ENCODE measurements at places on chromosomes 16 and 17.

GRCh38 chr17:74604761-74605160, 12.7 kb upstream of the CD300LD start:
- DNase-seq: no peak

DNA sequence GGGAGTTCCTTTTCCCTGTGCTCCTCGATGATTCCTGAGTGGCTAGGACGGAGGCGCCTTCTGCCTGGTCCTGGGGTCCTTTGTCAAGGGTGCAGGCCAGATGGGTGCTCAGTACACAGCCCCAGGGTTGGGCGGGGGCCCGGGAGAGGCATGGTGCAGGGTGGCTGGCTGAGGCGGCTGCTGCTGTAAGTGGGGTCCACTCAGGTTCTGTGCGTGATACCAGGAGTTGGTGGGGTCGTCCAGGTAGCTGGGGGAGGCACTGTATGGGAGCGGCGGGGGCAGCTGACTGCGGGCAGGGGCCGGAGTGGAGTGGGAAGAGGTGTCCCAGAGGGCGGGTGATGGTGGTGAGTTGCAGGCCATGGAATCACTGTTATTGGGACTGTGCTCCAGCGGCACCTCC, 3.6 kb downstream of the DLX3 start:
- DNase-seq: no peak

DNA sequence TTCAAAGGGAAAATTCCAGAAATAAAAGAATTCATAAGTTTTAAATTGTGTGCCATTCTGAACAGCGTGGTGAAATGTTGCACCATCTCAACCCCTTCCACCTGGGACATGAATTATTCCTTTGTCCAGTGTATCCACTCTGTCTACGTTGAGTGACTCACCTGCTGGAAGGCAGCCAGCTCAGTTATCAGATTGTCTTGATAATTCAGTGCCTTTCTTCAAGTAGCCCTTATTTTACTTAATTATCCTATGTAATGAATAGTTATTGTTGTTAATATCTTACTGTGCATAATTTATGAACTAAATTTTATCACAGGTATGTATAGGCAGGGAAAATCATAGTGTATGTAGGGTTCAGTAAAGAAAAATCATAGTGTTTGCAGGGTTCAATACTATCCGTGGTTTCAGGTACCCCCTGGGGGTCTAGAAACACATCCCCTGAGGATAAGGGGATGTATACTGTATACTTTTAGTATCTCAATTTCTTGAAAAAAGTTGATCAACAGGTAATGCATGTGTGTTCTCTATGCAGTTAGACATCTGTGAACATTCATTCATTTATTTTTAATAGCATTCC, 7.7 kb upstream of the PCTP start:
- DNase-seq: peak; percentile 15

DNA sequence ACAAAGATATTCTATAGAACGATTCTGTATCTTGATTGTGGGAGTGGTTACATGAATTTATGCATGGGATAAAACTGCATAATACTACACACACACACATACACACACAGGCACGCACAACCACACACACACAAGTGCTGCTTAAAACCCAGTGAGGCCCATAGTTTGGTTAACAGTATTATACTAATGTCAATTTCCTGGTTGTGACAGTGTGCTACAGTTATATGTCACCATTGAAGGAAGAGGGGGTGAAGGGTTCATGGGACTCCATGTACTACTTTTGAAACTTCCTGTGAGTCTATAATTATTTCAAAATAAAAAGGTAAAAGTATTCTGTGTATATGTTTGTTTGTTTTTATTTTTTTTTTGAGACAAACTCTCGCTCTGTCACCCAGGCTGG, 8.1 kb downstream of the ZC3H7A start:
- no peak for DNase-seq

DNA sequence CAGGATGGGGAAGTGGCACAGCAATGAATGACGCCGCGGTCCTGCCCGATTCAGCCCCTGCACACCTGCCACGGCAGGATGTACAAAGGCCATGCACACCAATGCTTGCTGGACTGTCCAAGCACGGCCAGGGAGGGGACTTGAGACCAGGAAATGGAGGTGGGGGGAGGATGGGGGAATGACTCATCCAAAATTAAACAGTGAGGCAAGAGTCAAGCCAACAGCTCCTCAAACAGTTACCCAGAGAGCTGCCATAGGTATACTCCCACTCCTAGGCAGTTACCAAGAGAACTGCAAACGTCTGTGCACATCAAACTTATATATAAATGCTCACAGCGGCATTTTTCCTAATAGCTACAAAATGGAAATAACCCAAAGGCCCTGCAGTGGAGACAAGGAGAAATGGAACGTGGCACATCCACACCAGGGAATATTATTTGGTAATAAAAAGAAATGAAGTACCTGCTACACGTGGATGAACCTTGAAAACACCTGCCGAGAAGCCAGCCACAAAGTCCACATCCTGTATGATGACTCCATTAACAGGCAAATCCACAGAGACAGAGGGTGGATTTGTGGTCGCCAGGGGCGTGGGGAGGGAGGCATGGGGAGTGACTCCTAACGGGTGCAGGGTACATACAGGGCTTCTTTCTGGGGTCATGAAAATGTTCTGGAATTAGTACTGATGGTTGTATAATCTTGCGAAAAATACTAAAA, 54.1 kb downstream of the VAC14 start:
- peak; percentile 50 for DNase-seq

GRCh38 chr16:85416228-85417109, 196.7 kb upstream of the GSE1 start:
- DNase-seq: peak; percentile 51

DNA sequence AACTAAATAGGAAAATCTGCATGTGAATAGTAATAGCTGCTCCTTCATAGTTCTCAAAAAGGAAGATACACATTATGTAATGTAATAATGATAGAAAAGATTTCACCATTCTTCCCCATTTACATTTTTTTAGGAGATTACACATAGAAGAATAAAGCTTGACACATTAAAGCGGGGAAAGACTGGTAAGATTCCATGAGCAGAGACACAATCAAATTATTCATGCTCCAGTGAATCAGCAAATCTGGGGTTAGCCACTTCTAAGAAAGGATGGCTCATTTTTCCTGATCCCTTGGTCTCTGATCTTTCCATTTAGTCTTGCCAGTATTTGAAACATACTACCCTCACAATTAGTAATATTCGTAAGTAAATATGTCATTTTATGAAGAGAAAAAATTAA, 81.9 kb downstream of the CA4 start:
- no peak for DNase-seq

DNA sequence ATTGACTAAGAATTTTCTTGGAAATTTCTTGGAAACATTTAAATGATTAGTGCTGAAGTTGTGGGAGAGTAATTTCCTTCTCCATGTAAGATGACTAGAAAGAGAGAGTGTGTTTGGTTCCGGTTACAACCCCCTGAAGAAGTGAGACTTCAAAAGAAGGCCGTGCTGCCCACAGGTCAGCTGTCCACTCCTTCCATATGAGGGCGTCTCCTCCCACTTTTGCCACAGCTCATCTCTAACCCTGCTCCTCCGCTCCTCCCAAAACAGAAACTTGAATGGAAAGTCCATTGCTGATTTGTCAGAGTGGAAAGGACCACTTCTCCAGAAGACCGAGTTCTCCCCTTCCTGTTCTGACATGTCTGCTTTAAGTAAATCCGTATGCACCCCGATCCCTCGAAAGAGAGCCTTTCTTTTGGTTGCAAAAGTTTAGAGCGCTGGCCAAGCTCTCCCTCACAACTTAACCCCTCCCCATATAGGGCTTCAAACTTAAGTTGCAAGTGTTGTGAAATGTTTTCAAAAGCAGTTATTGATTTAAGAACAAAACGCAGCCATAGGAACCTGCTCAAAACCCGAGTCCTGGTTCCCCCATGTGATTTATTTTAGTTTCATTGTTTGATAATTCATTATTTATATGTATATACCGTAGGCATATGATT, 129.5 kb downstream of the SOCS1 start:
- no peak for DNase-seq

DNA sequence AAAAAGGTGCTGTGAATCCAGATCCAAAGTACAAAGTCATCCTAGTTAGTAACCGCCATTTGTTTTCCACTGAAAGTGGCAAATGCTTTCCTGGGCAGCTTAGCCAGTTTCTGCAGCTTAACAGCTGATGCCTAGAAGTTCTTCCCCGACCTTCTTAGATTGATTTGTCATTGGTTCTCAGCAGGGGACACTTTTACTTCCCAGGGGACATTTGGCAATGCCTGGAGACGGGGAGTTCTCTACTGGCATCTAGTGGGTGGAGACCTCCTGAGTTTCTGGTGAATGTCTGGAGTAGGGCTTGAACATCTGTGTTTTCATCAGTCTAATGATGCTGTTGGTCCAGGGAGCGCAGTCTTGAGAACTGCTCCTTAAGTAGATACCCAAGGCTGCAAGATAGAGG, 7.6 kb downstream of the DNAJA3 start:
- no peak for DNase-seq

DNA sequence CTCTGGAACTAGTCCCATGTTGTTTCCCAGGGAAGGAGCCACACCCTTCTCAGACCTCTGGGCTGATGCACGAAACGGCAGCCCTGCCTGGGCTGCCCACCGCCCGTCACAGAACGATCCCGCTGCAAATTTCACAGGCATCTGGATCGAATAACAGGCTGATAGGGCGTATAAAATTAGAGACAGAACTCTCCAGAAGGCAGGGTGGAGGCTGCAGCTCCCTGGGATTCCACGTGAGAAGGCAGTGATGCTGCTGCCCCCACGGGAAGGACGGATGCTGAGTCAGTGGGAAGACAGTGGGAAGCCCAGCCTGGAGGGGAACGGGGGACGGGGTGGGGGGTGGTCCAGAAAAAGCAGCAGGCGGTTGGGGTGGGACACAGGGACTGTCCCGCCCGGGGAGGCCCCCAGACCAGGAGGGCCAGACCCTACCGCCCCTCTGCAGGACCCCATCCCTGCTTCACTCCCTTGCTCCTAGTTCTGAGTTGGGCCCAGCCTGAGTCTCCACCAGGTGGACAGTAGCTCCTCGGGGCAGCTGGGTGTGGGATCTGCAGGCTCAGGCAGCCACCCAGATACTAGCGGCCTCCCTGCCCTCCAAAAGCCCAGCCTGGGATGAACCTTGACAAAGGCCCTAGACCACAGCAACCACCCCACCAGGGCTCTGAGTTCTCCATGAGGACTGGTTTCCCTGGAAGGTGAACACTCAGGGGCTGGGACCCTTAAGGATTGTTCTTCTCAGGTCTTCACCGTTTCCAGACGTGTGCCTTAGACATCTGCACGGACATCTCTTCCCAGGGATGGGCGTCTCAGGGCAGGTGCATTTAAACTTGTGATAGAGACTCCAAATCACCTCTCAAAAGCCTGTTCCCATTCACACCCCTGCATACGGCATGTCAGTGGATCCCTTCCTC, 117.8 kb downstream of the METRNL start:
- DNase-seq: no peak

DNA sequence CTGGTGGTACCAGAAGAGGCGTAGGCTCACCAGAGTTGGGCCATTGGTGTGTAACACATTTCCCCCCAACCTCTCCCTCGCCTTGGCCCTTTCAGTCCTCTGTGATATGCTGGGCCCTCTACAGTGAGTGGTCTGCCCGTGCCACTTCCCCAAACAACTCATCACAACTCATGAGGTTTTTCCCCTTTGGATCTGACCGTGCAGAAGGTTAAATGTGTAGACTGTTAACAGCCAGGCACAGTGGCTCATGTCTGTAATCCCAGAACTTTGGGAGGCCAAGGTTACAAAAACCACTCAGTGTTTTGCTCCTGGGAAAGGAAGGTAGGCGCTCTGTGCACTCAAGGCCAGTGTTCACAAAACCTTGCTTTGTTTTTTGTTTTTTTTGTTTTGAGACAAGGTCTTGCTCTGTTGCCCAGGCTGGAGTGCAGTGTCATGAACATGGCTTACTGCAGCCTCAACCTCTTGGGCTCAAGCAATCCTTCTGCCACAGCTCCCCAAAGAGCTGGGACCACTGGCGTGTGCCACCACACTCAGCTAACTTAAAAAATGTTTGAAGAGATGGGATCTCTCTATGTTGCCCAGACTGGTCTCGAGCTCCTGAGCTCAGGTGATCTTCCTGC, 11.3 kb upstream of the CYB5B start:
- DNase-seq: no peak

DNA sequence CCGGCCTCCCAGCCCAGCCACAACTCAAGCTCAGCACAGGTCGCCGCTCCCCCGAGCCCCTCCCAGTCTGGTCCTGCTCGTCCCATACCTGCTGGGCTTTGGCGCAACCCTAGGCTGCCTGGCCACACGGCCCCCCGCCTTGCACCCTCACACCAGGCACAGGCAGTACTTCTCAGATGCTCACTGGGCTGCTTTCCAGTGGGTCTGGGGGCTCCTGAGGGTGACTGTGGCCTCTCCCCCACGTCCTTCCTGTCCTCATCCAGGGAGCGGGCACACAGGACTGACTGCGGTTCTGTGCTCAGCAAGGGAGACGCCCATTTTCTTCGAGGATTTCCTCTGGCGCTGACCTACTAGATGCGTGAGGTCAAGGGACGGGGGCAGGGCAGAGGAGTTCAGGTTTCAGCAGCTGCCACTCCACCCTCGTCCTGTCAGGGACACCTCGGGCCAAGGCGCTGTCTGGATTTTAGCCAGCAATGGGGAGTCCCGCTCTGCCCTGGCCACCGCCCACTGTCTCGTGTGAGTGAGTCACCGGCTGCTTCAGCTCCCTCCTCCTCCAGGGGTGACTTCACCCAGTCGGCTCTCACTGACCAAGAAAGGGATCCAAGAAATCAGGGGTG, 115.8 kb downstream of the NPIPB11 start:
- DNase-seq: peak; percentile 79

DNA sequence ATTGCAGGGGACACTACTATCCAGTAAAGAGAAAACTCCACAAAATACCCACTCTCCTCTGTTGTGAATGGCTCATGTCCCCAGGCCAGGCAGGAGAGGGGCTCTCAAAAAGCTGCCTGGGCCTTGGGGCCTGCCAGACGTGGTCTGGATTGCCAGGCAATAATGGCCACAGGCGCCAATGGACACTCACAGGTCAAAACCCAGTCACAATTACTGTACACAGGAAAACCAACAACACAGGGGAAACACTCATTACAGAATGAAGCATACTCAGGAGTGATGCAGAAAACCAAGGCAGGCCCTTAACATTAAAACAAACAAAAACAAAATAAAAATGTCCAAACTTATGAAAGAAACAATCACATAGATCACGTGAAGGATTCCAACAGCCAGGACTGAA, 35.1 kb upstream of the SREBF1 start:
- DNase-seq: no peak

DNA sequence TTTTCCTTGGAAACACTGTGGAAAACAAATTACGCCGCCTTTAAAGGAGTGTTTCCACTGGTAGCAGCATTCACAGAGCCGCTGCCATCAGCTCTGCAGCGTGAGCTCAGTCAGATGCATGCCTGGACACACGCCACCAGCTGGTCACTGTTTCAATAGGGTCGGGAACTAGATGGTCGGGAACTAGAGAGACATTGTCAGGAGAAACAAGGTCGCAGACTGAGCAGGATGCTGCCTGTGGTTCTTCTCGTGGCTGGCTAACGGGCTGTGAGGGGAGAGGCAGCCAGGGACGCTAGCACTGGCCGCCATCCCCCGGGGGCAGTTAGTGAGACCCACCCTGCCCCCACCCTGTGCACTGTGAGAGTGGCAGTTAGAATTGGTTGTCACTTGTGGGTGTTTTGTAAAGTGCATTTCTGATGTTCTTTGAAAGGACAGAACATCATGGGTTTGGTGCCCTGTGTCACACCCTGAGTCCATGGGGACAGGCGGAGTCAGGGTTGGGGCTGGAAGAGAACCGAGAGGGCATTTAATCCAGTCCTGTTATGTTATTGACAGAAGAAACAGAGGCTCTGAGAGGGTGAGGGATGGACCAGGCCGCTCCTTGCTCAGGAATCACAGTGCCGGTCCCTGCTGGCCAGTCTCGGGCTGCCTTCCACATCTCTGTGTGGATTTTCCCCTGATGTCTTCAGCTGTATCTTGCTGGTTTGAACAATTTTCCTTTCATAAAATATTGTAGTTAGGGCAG, 86.3 kb downstream of the SPECC1 start:
- no peak for DNase-seq
